CD8-positive, alpha-beta T cell (primary cell): ENCODE measurements at places on chromosomes 4 and X. TPM values are rescaled to one million over a fixed set of nuclear protein-coding genes. Genes with fewer than 3 reads are reported as not detected.

DNA sequence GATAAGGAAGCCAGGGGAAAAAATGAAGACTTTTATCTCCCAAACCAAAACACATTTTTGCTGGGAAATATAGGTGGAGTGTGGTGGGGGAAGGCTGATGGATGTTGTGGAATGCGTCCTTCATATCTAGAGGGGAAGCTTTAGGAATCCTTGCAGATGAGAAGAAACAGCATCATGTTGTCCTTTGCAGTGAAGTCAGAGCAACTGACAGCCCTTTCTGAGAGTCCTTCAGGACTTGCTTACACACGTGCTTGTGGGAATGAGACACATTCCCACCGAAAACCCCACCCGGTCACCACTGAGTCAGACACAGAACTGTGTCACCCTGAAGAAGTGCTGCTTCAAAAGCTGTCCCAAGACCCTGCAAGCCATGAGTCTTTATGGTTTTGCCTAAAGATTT, 81.5 kb downstream of the SHROOM2 start:
- DNase-seq, result no peak

- DNase-seq, result no peak
These were observed 23.8 kb upstream of the TBC1D1 start for GRCh38 chr4:37867102-37867501.

GRCh38 chr4:150580306-150580705, 1.6 kb upstream of the MAB21L2 start:
- DNase-seq, result no peak

DNA sequence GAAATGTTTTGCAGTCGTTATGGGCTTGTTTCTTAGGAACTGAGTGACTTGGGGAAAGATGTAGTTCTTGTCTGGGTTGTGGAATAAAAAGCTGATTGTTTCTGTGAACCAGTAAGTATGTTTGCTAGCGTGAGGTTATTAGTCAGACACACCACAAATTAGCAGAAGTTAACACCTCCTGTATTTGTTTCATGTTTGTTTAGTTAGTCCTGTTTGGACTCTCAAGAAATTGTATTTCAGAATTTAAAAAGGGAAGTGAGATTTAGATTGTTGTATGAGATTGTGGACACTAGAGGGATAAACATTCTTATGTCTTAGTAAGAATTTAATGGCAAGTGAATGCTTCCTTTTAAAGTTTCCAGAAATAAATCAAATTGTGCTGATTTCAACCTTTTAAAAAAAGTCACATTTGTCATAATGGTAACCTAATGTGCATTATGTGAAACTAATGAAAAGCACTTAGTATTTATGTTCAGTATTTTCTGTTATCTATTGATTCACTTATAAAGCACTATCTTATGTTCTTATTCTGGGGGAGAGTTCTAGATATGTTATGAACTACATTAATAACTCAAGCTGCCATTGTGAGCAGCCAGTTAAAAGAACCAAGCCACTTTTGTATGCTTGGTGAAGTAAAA, 25.6 kb downstream of the ATP10D start:
- no peak for DNase-seq

- no peak for DNase-seq
These were observed 218.0 kb upstream of the AMOT start for GRCh38 chrX:113058634-113059033.

- DNase-seq, result no peak
These were observed 56.3 kb downstream of the SERTM2 start for GRCh38 chrX:111567542-111568255.

DNA sequence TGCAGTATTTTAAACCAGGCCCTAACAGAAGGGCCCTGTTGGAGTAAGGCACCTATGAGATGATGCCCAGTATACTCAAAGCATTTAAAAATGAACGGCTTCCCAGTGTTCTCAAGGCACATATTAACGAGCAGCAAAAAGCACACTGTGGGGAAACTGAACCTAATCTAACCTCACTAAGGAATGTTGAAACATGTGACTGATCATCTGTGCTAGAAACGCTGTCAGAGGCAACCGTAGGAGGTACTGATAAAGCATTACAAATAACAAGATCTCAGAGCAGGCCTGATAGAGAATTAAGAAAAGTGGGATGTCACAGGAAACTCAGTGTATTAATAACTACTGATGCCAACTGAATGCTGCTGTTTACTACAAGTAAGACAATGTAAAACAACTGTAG, 24.0 kb downstream of the ASB9 start:
- DNase-seq, result no peak

- no peak for DNase-seq
These were observed 15.9 kb downstream of the PCGF3 start for GRCh38 chr4:721261-722168.

- peak; percentile 41 for DNase-seq
These were observed 162.4 kb upstream of the GPRIN3 start for GRCh38 chr4:89469930-89470375.

DNA sequence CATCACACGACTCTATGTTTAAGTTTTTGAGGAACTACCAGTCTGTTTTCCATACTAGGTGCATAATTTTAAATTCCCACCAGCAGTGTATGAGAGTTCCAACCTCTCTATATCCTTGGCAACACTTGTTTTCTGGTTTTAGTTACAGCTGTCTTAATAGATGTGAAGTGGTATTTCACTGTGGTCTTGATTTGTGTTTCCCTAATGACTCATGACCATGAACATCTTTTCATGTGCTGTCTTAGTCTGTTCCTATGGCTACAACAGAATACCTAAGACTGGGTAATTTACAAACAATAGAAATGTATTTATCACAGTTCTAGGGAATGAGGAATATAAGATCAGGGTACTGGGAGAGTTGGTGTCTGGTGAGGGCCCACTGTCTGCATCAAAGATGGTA, 51.5 kb upstream of the GPR78 start:
- DNase-seq, result no peak

DNA sequence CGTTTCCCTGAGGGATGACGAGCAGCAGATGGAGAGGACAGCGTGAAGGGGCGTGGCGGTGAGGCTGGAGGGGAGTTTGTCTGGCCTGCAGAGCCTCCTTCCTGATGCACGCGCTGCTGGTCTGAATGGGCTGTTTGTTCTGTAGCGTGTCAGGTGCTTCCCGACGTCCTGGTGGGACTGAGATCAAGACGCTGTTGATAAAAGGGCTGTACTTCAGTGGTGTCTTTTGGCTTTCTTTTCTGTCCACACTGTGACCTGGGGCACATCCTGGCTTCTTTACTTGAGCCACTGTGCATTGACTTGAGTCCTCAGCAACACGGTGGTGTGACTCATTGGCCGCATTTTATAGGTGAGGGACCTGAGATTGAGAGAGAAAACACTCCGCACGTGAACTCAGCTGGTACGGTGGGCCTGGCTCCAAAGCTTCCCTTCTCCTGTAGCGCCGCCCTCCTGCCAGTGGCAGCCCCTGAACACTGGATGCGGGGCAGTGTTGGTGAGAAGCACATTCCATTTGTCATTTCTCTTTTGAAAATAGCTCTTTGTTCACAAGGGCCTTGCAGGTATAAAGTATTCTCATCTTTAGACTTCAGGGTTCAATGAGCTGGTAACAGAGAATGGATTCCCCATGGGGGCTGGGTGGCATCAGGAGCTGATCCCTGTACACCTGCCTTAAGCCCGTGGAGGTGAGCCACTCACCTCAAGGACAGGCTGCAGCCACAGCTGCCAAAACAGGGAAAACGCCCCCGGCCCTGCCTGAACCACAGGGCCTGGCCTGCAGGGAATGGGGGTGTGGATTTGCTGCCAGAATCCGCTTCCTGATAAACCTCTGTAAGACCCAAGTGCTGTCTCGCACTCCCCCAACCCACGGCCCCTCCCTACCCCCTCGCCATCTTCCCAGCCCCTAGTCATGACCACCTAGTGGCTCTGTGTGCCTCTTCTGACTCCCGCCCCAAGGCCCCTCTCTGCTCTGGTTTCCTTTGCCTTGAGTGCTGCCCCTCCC, 29.2 kb downstream of the NSG1 start:
- no peak for DNase-seq

DNA sequence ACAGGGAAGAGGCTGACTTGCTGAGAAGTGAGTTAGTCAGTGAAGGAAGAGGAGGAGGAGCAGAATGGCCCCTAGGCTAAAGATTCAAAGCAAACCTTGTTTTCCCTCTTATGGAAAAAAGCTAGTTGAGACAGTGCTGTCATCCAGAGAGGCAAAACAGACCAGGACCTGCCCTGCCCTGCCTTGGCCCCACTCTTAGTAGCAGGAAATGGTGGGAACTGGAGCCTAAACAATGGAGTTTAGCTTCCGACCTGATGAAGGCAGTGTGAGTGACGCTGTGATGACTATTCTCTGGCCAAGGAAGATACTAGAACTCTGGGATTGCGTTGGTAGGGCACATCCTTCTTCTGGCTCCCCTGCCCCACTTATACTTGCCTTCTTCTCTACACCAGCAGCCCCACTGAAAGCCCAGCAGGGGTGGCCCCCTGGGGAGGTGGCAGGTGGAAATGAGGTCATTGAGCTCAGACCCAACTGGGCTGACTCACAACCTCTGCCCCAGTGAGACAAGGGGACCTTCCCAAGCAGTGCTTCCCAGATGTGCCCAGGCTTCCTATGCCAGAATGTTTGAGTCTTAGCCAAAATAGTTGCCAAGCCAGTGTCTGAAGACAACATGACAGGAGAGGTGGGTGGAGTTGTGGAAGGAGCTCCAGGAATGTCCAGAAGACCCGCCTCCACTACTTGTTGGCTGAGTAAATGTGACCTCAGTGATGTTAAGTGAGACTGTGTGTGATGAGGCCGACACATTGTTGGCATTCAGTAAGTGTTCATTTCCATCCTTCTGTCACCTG, 38.8 kb downstream of the MSN start:
- no peak for DNase-seq

- DNase-seq, result no peak
These were observed 31.7 kb upstream of the CRMP1 start for GRCh38 chr4:5924461-5925125.

DNA sequence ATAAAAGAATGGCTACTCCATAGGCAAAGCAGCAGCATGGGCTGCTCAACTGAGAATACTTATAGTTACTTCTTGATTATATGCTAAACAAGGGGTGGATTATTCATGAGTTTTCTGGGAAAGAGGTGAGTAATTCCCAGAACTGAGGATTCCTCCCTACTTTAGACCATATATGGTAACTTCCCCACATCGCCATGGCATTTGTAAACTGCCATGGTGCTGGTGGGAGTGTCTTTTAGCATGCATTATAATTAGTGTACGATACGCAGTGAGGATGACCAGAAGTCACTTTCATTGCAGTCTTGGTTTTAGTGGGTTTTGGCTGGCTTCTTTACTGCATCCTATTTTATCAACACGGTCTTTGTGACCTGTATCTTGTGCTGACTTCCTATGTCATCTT, 141.5 kb downstream of the MAGEB17 start:
- DNase-seq, result no peak

GRCh38 chrX:38919202-38919601, 117.9 kb downstream of the MID1IP1 start:
- DNase-seq, result no peak

The MBNL3 gene
- total RNA-seq, result 18.5 TPM

The RIPPLY1 gene
- total RNA-seq, result not detected

The UBE2A gene
- total RNA-seq, result 103 TPM

The KCTD8 gene
- total RNA-seq, result not detected
